ENCODE measurements at places on chromosomes 16 and 17. TPM values are rescaled to one million over a fixed set of nuclear protein-coding genes. Genes with fewer than 3 reads are reported as not detected.

Gene PRR29
- total RNA-seq = 2.0 TPM

Gene LGALS9
- total RNA-seq = 0.41 TPM

Gene C16orf89
- 3.3 TPM for total RNA-seq

Gene WFDC1
- 0.82 TPM for total RNA-seq

Gene ZG16B
- total RNA-seq = not detected

Gene CCL4L2
- total RNA-seq = 2.4 TPM

Gene AGRP
- not detected for total RNA-seq

Gene RASL10B
- 6.9 TPM for total RNA-seq

Gene HCRT
- total RNA-seq = 0.41 TPM

Gene NLRC3
- total RNA-seq = 0.41 TPM

All from frontal cortex (tissue), 4 donors.